ENCODE measurements at places on chromosomes 2 and 18. TPM values are rescaled to one million over a fixed set of nuclear protein-coding genes. Genes with fewer than 3 reads are reported as not detected.

Gene EN1
- total RNA-seq, result 2.0 TPM

- DNase-seq, result no peak
Measured at GRCh38 chr2:239966853-239967552, 58.1 kb downstream of the NDUFA10 start.

Gene RGPD8
- total RNA-seq, result 0.45 TPM

GRCh38 chr2:230932556-230933511 is 7.8 kb upstream of the GPR55 start:
- no peak for DNase-seq

- DNase-seq, result no peak
Measured at GRCh38 chr18:36887114-36887513, 58.2 kb downstream of the KIAA1328 start.

GRCh38 chr2:164692114-164692513 is 70.8 kb upstream of the GRB14 start:
- DNase-seq, result no peak

Gene CFAP221
- total RNA-seq, result 0.35 TPM

DNA sequence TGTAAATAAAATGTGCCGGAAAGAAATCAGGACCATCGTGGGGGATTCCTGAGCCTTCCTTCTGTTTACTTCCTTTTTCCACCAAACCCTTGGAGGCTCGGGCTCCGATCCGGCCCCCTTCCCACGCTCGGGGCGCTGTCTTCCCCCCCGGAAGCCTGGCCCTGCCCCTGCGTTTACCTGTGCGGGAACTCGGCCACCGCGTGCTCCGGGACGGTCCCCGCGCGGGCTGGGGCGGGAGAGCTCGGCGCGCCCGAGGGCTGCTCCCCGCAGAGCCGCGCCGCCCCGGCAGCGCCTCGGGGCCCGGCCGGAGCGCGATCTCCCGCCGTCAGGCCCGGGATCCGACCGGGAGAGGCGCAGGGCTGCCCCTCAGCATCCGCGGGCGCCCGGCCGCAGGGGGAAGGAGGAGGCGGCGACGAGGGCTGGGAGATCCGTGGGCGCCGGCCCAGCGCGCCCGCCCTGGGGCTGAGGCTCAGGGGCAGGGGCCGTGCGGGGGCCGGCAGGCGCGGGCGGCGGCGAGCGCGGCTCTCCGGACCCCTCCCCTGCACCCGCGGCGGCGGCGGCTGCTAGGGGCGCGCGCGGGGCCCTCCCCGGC is 435 bp downstream of the ADCY3 start:
- DNase-seq, result no peak

Gene TMEM182
- 5.2 TPM for total RNA-seq

DNA sequence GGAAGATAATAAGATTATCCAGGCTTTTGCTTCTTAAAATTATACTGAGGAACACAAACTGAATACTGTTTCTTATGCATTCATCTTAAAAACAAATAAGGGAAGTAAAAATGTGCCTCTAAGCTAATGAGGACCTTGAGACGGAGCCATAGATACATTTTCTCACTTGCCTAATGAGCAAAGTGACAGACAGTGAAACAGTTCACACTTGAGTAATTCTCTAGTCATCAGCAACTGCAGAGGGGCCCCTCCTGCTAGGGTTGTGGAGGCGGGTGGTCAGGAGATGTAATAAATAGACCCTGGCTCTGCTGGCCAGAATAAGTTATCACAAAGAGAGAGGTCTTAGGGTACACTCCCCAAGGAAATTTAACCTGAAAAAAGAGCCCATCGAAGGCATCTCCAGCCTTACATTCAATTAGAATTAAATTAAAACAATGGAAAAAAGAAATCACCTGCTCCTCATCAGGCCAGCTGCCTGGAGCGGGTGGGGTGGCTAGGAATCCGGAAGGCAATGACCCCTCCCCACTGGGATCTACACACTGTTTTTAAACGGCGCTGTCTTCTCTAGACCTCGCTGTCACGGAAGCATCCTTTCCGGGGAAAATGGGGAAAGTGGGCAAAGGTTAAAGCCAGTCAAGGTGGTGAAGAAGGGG is 32.6 kb upstream of the INSIG2 start:
- DNase-seq, result no peak

Gene INHBB
- not detected for total RNA-seq

DNA sequence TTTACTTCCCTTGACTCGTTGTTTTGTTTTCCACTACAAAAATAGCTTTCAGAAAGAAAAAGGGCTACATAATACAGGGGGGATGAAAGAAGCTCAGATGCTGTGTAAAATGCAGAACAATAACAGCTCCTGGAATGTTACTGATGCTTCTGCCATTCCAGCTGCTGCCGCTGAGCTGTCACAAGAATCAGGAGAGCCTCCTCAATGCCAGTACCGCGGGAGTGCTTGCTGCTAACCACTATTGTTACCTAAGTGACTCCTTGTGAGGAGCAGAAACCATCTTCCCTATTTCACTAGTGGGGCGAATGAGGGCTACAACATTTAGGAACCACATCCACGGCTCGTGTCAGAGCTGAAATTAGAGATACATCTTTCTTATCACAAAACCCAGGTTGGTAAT is 384.8 kb downstream of the GALR1 start:
- DNase-seq, result no peak

- no peak for DNase-seq
Measured at GRCh38 chr2:175844169-175844568, 157.9 kb downstream of the LNPK start.

- no peak for DNase-seq
Measured at GRCh38 chr18:39487932-39488331, 1922.3 kb upstream of the CELF4 start.

Gene TFCP2L1
- 1.00 TPM for total RNA-seq

Measured in K562 (cell line).